Fibroblast of skin of left quadriceps (primary cell): ENCODE measurements at places on chromosomes 12 and 14.

- no peak for DNase-seq
These were observed 1.0 kb downstream of the KLRK1 start for GRCh38 chr12:10388624-10389413.

- no peak for DNase-seq
These were observed 4.1 kb upstream of the DYNC1H1 start for GRCh38 chr14:101960225-101960624.

GRCh38 chr12:92540782-92541423, 161.9 kb upstream of the PLEKHG7 start:
- DNase-seq: no peak

GRCh38 chr12:5232291-5232690, 188.6 kb downstream of the KCNA5 start:
- no peak for DNase-seq

- no peak for DNase-seq
These were observed at the start of gene DCAF5 for GRCh38 chr14:69152902-69153151. Gene DCAF5 (minus strand): TSS chr14:69153119. CDS start chr14:69152978, 141 bp downstream.

DNA sequence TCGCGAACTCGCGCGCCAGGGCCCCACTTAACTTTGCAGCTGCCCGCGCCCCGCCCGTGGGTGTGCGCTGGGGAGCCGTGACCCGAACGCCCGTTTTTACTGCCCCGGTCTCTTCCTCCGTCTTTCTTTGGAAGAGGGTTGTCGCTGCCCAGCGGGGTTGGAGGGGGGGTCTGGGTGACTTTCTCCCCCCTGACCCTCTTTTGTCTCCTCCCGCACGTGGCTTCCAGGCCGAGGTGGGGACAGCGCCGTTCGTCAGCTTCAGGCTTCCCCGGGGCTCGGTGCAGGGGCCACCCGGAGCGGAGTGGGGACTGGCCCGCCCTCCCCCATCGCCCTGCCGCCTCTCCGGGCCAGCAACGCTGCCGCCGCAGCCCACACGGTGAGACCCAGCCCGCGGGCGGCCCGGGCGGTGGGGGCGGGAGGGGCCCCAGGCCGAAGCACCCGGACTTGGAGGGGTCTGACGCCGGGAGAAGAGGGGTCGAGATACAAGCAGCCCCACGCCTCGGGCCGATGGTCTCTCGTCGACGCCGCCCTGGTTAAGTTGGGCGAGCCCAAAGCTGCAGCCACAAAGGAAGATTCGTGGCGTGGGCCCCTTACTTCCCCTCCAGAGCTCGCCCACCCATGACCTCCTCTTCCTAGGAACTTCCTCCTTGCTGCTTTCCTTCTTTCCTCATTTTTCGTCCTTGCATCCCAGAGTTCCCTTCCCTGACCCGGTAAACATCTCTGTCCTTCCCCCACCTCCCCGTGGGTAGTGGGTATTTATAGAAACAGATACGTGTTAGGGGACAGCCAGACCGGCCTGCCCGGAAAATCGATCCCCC, 1.2 kb downstream of the DYRK2 start:
- no peak for DNase-seq

DNA sequence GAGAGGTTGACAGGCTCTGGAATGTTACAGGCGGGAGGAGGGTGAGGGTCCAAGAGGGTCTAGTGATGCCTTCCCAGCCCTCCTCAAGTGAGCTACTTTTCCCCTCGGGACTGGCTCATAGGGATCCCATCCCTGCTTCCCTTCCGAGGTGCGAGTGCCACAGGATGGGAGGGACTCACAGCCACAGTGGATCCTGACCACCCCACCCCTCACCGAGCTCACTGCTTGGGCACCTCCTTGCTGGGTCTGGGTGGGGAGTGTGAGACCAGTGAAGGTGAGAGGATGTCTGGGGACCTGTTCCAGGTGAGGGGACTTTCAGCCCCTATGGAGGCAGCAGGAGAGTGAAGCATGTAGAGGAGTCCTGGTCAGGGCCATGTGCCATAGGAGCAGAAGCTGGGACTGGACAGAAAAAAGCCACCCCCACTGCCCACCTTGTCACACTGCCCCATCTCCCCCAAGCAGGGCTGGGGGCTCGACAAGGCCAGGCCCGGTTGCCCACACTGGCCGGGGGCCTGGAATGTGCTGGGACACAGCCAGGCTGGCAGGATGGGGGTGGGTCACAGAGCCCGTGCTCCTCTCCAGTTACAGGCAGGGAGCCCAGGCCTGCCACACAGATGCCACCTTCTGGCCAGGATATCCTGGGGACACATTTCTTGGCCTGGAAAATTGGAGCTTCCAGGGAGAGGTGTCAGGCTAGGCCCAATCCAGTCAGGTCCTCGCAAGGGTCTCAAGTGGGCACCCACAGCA, 1.7 kb upstream of the TNS2 start:
- no peak for DNase-seq

GRCh38 chr12:13074396-13075117, 28.9 kb downstream of the GSG1 start:
- DNase-seq: no peak

DNA sequence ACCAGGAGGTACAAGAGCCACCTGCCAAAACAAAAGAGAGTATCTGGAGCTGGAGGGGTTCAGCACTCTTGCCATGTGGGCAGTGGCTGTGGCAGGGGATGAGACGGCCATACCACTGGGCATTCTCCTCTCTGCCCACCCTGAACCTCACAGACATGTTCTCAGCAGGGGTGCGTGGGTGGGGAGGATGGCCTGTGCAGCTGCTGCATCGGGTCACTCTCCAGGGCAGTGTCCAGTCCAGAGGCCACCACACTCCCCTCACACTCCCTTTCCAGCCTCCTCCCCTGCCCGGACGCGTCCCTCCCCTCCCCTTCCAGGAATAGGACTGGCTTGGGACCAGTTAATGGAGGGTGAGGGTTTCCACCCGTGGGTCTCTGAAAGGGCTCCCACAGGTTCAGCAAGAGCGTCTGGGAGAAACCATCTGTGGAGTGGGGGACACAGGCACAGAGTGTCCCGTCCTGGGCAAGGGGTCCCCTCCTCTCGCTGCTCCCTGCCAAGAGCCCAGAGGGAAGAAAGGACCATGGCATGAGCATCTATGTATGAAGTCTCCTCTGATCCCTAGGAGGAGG, 501 bp downstream of the C1R start:
- no peak for DNase-seq

DNA sequence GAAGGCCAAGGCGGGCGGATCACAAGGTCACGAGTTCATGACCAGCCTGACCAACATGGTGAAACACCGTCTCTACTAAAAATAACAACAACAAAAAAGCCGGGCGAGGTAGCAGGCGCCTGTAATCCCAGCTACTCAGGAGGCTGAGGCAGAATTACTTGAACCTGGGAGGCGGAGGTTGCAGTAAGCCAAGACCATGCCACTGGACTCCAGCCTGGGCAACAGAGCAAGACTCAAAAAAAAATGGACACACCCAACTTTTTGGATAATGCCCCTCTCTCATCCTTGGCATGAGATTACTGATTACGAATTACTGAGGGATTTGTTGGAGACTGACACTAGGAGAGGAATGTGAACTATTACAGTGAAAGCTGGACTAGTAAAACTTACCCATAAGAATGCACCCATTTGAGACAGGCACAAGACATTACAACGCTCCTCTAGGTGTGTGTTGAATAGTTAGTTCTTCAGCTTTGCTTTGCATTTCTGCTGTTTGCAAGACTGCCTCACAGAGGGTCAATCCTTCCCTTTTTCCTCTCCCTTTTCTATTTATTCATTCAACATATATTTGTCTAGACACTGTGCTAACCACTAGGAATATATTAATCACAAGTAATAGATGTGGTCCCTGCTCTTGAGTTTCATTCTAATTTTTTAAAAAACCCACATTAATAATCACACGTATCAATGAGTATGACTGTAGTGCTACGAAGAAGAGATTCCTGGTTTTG, 46.0 kb upstream of the OR5AU1 start:
- no peak for DNase-seq

DNA sequence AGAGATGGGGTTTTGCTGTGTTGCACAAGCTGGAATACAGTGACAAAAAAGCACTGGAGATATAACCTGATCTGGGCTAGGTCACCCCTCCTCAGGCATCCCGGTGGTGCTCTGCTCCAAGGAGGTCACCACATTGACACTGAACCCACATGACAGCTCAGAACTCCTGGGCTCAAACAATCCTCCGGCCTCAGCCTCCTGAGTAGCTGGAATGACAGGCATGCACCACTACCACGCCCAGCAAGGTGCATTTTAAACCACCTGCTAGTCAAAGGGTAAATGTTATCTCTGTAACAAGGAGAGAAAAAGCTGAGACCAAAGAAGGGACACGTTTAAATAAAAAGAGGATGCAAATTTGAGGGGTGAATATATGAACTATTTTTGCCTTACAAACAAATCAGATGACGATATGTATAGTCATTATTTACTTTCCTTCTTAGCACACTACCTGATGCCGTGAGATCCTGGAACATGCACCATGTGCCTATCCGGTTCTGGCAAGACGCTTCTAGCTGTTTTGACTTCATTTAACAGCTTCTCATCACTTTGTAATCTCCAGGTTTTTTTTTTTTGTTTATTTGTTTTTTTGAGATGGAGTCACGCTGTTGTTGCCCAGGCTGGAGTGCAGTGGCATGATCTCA, 135.1 kb downstream of the PPM1H start:
- DNase-seq: no peak
